Type B pancreatic cell (in vitro differentiated cells): ENCODE measurements at places on chromosomes 4 and X.

DNA sequence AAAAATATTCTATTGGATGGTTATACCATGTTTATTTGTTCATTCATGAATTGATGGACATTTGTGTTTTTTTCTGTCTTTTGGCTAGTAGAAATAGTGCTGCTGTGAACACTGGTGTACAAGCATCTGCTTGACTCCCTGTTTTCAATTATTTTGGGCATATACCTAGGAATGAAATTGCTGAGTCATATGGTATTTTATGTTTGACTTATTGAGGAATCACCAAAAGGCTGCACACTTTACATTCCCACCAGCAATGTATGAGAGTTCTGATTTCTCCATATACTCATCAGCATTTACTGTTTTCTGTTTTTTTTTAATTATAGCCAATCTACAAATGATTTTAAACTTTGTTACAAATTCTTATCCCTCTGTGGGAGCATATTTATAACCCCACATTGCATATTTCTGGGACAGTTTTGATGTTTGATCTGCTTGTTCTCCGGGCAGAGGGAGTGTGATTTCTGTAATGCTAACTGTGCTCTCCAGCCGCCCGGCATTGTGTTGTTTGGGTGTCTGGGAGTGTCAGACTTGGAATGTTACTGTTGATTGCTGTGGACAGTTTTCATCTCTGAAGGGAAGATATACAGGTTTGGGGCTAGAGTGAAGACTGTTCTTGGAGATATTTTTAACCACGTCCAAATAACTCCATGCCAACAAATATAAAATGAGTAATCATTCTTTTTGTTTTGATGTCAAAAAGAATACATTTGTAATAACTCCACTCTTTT is 60.5 kb upstream of the PGRMC2 start:
- DNase-seq: no peak

GRCh38 chr4:148874331-148874730 is 432.1 kb upstream of the NR3C2 start:
- no peak for DNase-seq

DNA sequence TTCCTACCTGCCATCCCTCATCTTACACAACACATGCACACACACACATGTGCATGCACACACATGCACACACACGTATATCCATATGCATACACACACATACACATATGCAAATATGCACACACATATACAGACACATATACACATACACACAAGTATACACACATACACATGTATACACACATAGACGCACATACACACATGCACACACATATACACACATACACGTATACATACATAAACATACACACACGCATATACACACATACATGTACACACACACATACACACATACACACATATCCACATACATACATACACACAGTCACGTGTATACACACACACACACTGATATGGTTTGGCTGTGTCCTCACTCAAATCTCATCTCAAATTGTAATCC is 37.0 kb upstream of the AFAP1 start:
- DNase-seq: no peak

- no peak for DNase-seq
Observed at GRCh38 chr4:133719098-133719497, 482.5 kb downstream of the PABPC4L start.

- DNase-seq: no peak
Observed at GRCh38 chrX:108453841-108454240, 14.2 kb downstream of the COL4A5 start.

- no peak for DNase-seq
Observed at GRCh38 chrX:136057567-136057966, 72.3 kb downstream of the SLC9A6 start.
